ENCODE measurements at places on chromosomes 1 and 21. TPM values are rescaled to one million over a fixed set of nuclear protein-coding genes. Genes with fewer than 3 reads are reported as not detected.

DNA sequence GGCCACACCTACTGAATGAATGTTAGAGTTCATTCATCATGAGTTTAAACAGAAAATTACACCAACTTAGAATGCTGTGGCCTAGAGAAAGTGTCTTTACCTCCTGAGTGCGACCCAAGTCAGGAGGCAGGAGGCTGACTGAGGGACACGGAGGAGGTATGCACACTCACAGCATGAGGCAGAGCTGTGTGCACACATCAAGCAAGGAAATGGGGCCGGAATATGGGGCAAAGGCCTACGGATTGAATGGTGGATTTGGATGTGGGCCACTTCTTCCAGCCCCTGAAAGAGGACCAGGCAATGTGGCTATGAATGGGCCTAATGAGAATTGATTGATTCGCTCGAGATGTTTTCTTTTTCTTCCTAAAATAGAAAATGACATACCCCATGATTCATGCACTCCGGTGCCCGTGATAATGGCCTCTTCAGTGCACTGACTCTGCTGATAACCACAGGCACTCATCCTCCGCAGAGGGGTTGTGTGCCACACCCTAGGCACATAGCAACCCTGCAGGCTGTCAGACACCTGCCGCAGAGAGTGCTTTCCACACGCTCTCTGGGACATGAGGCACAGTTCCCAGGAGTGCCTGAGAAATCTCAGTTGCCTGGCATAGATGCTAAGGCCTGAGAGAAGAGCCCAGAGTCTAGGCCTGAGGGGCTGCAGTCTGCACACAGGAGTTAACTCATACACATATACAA lies 155.5 kb downstream of the GLUL start:
- DNase-seq: peak; percentile 98

DNA sequence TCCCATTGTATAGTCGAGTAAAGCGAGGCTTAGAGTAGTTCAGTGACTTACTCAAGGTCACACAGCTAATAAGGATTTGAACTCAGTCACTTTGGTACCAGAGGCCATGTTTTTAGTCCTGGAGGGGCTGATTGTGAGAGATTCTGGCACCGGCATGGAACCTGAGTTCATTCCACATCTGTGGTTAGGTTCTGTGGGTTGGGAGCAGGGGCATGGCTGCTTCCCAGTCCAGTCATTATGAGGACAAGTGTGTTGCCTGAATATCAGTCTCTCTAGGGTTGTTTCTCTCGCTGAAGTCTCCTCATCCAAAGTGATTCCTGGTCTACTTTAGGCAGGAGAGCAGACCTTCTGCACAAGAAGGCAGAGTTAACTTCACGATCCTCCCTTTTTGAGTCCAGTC lies 90.6 kb downstream of the C1orf94 start:
- DNase-seq: no peak

DNA sequence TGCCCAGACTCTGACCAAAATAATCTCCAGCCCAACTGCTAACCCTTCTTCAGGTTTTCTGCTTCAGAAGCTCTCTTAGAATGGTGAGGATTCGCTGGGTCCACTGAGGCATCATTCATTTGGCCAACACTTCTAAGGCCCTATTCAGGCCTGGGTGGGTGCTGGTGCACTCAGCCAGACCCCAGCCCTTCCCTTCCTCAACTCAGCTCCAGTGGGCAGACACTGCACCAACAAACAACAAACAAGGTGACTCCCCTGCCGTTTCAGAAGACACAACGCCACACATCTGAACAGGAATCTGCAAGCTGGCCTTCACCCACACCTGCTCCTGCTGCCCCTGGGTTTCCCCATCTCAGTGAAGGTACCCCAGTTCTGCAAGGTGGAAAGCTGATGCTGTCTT lies 6.0 kb downstream of the HEYL start:
- no peak for DNase-seq

DNA sequence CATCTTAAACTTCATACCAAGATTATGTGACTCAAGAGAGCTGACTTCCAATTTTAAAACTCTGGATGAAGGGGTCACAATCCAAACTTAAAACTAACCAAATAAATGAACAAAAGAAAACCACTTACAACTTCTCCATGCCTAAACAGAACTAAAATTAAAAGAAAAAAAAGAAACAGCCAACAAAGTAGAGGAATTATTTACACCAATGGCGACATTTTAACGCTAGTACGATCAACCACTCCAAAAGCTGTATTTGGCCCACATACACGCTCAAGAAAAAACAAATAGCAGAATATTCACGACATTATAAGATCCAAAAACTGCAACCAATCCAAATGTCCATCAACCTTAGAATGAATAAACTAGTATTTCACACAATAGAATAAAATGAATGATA lies 42.4 kb downstream of the ENAH start:
- DNase-seq: no peak

DNA sequence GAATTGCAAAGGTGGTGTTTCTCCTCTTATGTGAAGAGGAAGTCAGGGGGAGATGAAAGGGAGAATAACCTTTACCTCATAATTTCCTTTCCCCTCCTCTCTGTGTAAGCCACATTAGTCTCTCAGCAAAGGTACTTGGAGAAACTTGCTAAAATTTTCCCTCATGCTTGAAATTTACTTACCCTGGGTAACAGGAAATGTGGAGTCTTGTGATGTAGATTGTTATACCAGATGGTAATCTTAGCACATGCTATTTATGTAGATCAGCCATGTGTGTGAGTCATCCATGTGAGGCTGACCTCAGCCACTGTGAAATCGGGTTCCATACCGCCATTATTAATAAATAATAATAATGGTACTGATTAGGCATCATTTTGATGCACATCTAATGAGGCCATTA lies 128.4 kb downstream of the TGFB2 start:
- DNase-seq: peak; percentile 33

- DNase-seq: no peak
Measured at GRCh38 chr1:183864611-183865010, 59.7 kb downstream of the RGL1 start.

DNA sequence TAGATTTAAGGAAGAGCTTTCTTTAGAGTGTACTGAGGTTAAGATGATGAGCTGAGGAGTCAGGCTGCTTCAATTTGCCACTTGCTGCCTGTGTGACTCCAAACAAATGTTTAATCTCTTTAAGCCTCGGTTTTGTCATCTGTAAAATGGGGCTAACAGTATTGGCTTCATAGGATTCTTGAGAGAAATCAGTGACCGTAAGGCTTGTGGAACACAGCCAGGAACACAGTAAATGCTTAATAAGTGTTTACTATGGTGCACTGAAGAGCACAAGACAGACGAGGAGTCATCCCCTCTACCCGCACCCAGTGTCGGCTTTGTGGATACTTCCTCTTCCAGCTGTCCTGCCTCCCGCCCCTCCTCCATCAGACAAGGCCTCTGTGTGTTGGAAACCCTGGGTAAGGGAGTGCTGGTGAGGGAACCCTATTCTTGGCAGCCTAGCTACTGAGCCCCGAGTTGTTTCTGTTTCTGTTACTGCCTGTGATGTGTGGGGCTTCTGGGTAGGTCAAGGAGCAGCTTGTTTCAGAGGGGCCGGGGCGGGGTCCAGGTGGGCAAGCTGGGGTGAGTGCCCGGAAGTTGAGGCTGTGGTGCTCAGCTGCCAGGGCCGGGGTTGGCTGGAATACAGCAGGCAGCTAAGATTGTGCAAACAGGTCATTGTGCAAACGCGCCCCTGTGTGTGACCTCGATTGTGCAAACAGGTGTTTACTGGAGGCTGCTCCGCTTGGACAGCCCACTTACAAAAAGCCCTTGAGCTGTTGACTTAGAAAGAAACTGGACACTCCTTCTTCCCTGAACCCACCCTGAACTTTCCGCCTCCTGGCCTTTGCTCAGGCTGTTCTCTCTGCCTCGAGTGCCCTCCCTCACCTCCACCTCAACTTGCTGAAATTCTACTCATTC lies 4.0 kb upstream of the CSF3R start:
- DNase-seq: peak; percentile 7

DNA sequence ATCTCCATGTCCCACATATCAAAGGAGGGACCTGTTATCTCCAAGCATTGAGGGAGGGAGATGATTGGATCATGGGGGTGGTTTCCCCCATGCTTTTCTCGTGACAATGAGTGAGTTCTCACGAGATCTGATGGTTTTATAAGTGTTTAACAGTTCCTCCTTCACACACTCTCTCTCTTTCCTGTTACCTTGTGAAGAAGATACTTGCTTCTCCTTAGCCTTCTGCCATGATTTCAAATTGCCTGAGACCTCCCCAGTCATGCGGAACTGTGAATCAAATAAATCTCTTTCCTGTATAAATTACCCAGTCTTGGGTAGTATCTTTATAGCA lies 91.6 kb downstream of the DDAH1 start:
- no peak for DNase-seq

DNA sequence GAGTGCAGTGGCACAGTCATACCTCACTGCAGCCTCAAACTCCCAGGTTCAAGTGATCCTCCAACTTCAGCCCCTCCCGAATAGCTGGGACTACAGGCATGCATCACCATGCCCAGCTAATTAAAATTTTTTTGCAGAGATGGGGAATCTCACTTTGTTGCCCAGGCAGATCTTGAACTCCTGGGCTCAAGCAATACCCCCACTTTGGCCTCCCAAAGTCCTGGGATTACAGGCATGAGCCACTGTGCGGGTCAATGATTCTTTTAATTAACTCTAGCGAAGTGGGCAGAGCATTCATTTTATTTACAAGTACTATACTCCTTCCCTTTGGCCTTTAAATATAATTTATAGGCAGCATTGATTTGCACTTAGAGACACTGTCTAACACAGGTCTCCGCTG lies 2.5 kb upstream of the OTUD3 start:
- DNase-seq: no peak

DNA sequence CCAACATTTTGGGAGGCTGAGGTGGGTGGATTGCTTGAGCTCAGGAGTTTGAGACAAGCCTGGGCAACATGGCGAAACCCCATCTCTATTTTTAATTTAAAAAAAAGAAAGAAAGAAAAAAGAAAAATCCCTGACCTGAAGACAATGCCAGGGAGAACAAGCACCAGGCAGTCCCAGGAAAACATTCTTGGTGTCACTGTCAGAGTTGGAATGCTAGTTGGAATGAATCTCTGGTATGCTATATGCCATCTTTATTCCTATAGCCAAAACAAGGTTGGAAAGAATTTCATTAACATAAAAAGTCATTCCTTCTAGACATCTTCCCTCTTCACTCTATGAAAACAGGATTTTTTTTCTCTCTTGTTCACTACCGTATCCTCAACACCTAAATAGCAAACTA lies 2.8 kb downstream of the DNAJC8 start:
- no peak for DNase-seq

- DNase-seq: no peak
Measured at GRCh38 chr1:8866173-8866791, 12.2 kb downstream of the ENO1 start.

- DNase-seq: peak; percentile 91
Measured at GRCh38 chr1:27525296-27526272, 35.6 kb upstream of the WASF2 start.

DNA sequence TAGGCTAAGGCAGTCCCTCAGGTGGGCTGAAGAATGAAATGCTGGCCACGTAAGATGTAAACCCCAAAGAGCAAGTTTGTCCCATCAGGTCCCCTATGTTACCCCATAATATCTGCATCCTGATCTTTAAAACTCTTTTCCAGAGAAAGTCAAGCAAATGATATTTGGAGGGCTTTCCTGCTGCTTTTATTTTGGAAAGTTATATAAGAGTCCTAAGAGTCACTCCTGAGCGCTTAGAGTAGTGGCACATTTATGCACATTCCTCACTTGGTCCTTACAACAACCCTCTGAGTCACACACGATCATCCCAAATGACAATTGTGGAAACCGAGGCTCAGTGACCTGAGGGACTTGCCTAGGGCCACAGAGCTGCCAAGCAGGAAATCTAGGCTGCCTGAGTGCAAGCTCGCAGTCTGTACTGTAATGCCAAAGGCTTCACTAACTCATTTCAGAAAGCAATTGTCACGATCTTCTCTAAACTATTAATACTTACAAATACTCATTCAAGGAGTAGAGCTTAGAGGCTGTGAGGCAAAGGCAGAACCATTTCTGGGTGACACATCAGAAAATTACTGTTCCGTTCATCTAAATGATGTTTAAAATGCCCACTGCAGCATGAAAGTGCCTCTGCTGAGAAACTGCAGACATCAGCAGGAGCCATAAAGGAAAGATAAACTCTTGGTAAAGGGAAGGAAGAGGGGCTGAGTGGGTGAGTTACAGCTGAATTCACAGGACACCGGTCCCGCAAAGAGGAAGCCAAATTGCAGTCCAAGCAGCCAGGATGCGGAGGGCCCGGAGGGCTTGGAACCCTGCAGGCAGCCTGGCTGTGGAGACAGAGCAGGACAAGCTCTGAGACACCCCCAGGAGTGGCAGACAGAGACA lies 30.8 kb downstream of the CAPZB start:
- DNase-seq: no peak

GRCh38 chr1:41695118-41695745 lies 210.7 kb upstream of the EDN2 start:
- DNase-seq: peak; percentile 76

- no peak for DNase-seq
Measured at GRCh38 chr21:31599013-31599412, 60.5 kb upstream of the SOD1 start.

DNA sequence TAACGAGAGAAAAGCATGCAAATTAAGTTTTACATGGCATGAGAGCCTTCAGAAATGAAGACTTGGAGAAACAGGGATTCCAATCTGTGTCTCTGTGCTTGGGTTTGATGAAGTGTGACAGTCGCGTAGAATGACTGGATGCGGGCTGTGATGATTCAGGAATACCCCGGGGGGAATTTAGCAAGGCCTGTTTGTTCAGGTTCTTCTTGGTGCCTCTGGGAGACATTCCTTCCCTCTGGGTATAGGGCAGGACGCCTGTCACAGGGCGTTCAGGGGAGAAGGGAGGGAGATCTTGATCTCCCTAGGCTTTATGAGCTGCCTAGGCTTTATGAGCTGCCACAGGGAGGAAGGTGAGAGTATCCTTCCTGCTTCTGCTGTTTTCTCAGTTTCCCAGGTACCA lies 36.6 kb downstream of the DOP1B start:
- no peak for DNase-seq

The SPRR4 gene
- not detected for total RNA-seq

The AADACL3 gene
- total RNA-seq: not detected

The WDR64 gene
- total RNA-seq: not detected

The ZFP69 gene
- total RNA-seq: 2.4 TPM

The LRRC3 gene
- not detected for total RNA-seq

The FRRS1 gene
- total RNA-seq: 5.6 TPM

The CD52 gene
- total RNA-seq: not detected

The AIRE gene
- total RNA-seq: 9.7 TPM

The EIF4G3 gene
- 65.5 TPM for total RNA-seq

The HES5 gene
- not detected for total RNA-seq

The SPRR2B gene
- not detected for total RNA-seq

The SHISA4 gene
- total RNA-seq: 167 TPM
